AML-193 (cell line): ENCODE measurements at places on chromosomes 7 and 10.

DNA sequence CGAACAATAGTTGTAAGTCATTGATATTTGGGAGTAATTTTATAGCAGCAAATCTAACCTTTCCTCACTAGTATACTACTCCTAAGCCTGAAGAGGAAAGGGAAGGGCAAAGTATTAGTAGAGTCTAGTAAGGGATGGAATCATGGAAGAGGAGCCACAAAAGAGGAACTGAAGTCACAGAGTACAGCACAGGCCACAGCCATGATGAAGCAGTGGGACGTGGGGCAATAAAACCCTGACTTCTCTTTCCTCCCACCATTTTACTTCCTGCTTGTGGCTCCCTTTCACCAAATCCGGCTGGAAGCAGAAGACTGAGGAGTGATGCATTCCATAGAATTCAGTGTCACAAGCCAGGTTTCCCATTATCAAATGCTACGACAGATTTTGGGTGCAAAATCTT, 58.7 kb downstream of the CABCOCO1 start:
- no peak for DNase-seq

DNA sequence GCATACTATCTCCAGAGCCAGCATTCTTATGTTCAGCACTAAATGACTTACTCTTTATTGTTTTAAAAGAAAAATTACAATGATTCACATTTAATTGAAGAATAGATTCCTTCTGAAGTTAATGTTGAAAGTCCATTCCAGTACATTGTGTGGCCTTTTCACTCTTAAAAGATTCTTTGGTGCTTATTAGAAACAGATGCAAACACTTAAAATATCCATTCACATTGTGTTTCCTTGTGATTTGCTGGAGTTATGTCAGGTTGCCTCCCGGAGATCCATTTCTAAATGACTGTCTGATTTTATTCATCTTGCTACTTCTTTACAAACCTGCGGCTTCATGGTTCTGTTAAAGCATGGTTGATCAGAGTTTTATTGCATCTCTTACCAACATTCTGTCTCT, 152.8 kb downstream of the FOXP2 start:
- DNase-seq: no peak

DNA sequence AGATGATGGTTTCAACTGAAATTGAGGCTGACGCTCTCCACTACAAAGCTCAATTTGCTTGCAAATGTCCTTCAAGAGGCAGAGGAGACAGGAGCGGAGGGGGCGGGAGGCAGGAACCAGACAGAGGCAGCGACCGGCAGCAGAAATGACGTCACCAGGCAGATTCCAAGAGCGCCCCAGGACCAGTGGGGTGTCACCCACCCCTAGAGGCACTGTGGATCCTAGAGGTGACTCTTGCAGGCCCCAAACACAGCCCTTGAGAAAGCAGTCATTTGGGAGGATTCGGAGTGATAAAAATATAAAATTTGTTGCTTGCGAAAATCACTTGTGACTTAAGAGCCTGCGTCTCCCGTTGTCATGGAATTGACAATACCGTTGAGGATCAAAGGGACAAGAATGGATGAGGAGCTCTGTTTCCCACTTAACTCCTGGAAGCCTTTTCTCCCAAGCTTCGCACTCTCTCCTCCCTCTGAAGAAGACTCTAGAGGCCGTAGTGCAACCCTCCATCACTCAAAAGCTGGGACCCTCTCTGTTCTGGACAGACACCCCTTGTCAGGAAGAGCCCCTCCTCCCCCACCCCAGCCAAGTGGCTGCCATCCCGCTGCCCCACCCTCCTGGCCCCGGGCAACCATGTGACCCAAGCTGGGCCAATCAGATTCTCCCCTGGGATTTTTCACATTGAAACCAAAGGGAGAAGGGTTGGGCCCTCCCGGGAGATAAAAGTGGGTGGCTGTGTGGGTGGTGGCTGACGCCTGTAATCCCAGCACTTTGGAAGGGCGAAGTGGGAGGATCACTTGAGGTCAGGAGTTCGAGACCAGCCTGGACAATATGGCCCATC, 16.3 kb upstream of the SLC29A4 start:
- no peak for DNase-seq

DNA sequence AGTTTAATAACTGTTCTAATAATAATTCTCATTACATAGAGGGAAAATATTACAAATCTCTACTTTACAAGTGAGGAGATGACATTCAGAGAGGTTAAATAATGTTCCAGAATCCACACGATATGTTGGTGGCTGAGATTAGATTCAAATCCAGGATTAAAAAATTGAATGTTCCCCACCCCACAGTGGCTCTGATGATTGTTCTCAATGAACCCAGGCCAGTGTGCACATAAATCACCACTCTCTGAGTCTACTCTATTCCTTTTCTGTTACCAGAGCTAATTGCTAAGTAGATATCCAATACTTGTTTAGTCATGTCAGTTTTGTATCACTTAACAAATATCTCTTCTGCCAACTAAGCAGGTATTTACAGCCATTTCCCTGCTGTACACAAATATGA, 281.0 kb downstream of the ABCA13 start:
- DNase-seq: no peak

DNA sequence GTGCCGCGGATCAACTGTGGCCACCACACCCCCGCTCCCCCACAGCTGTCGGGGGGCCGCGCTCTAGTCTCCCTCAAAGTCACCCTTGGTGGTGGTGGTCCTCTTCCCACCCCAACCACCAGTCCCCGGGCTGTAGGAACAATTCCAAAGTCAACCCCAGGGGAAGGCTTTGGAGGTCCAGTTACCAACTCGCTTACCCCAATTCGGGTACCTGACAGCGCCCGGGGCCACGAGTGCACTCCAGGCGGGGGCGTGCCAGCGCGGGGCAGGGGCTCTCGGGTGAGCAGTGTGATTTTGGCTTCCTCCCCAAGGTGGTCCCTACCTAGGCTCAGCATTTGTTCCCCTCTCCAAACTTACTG, 584 bp upstream of the ZMIZ1 start:
- DNase-seq: no peak

- no peak for DNase-seq
Measured at GRCh38 chr7:805261-805660, 27.0 kb upstream of the SUN1 start.
